HFFc6 (cell line): ENCODE measurements at places on chromosomes 2 and 18. TPM values are rescaled to one million over a fixed set of nuclear protein-coding genes. Genes with fewer than 3 reads are reported as not detected.

The CERKL gene
- total RNA-seq = not detected in 3 replicates

The SERPINB4 gene
- not detected in 3 replicates for total RNA-seq

The PMAIP1 gene
- 5.8 to 10.0 TPM (median 6.2 TPM) in 3 replicates for total RNA-seq

The SPATS2L gene
- total RNA-seq = 142 to 200 TPM (median 200 TPM) in 3 replicates

The DSG1 gene
- total RNA-seq = not detected in 2 replicates

The COL4A4 gene
- total RNA-seq = 0.03 and 0.08 TPM in 2 replicates

The GIGYF2 gene
- total RNA-seq = 36.9 to 41.9 TPM (median 38.9 TPM) in 3 replicates

The GPC1 gene
- total RNA-seq = 342 to 403 TPM (median 372 TPM) in 3 replicates

The MAP2 gene
- 1.1 and 2.0 TPM in 2 replicates for total RNA-seq

The LIMS2 gene
- total RNA-seq = 56.0 and 56.3 TPM in 2 replicates

The QPCT gene
- 4.8 to 5.4 TPM (median 5.1 TPM) in 3 replicates for total RNA-seq
